Naive thymus-derived CD4-positive, alpha-beta T cell (primary cell): ENCODE measurements at places on chromosomes 13 and 19. TPM values are rescaled to one million over a fixed set of nuclear protein-coding genes. Genes with fewer than 3 reads are reported as not detected.

GRCh38 chr19:27734496-27735220 is 1478.3 kb downstream of the UQCRFS1 start:
- DNase-seq = no peak

DNA sequence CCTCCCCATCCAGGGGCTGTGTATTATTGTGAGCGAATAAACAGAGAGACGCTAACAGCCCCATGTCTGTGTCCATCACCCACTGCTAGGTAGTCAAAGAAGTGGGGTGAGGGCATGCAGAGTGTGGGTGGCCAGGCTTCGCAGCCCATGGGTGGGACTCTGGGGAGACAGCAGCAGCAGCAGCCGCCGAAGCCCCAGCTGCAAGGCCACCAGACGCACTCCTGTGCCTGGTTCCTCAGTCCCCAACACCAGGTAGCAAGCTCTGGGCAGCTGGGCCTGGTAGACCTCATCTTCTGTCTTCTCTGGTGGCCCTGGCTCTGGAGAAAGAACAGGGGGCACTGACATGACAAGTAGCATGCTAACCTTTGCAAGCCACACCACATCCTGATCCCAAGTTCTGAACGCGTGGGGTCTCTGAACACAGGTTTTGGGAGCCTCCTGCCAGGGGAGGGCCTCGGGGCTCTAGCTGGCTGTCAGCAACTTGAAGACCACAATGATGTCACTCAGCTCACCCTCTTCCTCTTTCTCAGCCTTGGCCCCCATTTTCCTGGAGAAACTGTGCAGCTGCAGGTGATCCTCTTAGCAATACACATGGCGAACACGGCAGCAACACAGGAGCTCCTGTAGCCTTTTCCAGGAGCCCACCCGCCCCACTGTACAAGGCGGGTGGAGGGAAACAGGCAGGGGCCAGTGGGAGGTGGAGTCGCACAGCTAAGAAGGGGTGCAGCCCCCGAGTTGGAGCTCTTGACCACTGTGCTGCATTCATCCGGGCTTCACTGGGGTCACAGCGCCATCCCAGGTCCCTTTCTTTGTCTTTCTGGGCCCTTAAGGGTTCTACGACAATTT is 5.8 kb downstream of the FUZ start:
- no peak for DNase-seq

FXYD3 gene
- total RNA-seq = not detected

DNA sequence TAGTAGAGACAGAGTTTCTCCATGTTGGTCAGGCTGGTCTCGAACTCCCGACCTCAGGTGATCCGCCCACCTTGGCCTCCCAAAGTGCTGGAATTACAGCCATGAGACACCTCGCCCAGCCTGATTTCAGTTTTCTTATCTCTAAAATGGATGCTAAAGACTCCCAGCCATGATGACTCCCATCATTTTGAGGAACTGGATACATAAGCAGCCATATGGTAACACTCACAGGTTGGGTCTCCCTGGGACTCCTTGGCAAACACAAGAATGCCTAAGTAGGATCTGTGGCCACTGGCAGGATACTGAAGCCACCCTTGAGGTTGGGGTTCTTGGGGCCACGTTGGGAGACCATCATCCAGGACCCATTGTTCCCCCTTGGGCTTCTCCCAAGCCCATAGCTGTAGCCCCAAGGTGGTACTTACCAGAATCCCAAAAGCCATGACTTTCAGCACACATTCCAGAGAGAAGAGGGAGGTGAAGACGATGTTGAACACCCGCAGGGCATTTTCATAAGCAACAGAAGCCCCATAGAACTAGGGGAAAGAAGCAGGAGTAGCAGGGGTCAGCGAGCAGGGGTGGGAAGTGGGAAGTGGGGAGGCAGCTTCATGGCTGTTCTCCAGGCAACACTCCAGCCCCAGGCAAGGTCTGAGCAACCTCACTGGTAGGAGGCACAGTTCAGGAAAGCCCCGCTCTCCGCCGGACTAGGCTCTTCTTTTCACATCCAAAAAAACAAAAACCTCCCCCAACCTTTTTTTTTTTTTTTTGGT is 102.5 kb downstream of the IER2 start:
- no peak for DNase-seq

FPR3 gene
- total RNA-seq = 0.86 TPM

ZNF540 gene
- total RNA-seq = 17.6 TPM

DNA sequence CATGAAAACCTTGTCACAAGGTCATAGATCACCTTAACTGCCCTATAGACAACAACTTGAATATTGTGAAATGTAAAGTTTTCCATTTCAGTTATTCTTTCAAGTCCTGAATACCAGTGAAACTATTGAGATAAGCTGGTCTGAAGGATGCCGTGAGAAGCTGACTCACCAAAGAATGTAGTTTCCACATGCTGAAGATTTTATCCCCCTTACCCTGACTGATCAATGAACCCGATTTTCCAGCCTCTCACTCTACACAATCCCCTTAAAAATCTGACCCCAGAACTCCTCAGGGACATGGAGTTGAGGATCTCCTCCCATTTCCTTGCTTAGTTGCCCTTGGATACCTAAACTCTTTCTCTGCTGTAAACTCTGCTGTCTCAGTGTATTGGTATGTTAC is 67.5 kb downstream of the POSTN start:
- no peak for DNase-seq

NBEA gene
- 4.3 TPM for total RNA-seq

SMARCA4 gene
- 115 TPM for total RNA-seq

KLHL1 gene
- total RNA-seq = not detected

DNA sequence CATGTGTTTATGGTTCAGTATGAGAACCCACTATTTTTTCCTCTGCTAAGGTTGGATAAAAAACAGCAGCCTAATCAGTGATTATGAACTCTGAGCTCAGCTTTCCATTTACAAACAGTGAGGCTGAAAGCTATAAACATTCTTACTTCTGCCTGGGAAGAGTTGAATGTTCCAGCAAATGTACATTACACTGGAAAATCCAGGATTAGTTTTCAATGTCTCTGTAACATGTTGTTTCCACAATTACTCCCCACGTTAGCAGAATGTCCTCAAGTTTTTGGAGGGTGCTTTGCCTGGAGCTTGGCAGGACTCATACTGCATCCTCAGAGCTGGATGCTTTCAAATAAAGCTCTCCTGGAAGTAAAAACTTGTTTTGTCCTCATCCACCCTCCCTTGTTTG is 150.4 kb downstream of the POSTN start:
- DNase-seq = no peak

DNA sequence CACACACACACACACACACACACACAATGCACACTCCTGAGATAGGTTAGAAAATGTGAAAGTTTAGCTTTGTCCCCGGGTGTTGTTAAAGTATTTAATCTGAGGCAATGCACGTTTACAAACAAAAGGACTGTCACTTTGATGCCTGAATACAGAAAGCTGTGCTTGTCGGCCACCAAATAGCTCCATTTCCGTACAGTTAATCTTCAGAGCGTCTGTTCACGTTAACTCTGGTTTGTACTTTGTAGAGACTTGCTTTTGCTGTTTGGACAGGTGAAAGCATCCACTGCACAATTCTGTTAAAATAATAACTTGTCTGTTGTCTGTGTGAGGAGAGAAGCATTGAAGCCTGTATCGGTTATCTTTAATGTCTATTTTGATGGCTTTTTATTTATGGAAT is 267.8 kb downstream of the FGF9 start:
- no peak for DNase-seq

DNA sequence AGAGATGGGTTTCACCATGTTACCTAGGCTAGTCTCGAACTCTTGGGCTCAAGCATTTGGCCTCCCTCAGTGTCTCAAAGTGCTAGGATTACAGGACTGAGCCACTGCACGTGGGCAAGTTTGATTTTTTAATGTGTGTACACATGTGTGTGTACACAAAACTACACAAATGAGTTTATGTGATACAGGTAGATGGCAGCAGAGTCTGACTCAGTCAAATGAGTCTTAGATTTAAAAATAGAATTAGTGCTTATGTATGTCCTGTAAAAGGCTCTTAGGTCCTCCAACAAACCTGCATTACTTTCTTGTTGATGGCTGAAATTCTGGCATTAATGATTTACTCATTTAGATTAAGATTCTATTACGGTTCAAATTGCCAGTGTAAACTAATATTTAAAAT is 293.7 kb downstream of the PCDH17 start:
- DNase-seq = no peak

DNA sequence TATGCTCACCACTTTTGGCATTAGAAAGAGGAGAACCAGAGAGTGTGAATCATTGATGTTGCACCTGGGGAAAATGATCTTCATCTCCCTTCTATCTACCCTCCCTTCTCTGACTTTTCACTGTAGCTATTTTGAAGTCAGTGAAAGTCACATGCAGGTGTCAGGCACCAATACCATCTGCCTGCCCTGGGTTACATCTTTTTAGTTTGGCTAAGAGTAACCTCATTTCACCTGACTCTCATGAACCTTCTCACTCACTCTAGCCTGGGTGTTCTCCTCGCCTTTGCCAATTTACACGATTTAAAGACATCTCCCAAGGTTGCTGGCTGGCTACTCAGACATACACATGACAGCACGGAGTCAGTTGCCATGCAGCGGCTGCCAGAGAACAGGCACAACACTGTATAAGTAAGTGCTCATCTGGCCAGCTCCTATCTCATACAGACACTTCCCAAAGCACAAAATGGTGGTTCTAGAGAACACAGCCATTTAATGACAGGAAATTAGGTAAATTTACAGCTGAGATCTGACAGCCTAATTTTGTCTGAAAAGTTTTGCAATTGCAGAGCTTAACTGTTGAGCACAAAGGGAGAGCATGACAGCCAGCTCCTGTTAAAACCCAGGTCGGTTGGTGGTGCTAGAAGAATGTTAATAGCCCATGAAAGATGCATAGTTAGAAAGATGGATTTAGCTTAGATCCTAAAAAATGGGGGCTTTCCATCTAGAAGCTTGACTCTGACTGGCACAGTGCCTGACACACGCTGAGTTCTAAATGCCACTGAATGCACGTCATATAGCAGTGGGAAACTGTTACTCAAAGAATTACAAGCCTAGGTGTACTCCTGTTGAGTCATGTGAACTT is 32.5 kb downstream of the LCP1 start:
- DNase-seq = no peak

- DNase-seq = no peak
Measured at GRCh38 chr13:51729866-51730553, 74.0 kb downstream of the DHRS12 start.

DNA sequence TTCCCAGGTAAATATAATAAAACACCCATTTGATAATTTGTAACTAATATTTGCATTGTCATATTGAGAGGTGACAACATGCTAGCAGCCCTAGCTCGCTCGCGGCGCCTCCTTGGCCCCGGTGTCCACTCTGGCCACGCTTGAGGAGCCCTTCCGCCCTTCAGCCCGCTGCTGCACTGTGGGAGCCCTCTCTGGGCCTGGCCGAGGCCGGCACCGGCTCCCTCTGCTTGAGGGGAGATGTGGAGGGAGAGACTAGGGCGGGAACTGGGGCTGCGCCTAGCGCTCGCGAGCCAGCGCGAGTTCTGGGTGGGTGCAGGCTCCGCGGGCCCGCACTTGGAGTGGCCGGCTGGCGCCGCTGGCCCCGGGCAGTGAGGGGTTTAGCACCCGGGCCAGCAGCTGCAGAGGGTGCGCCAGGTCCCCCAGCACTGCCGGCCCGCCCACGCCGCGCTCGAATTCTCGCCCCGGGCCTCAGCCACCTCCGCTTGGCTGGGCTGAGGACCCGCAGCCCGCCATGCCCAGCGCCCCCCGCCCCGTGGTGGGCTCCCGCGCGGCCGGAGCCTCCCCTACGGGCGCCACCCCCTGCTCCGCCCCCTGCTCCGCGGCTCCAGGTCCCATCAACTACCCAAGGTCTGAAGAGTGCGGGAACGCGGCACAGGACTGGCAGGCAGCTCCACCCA is 594.4 kb downstream of the SLITRK6 start:
- DNase-seq = no peak

GRCh38 chr19:47497821-47498520 is 14.0 kb upstream of the KPTN start:
- no peak for DNase-seq

DNA sequence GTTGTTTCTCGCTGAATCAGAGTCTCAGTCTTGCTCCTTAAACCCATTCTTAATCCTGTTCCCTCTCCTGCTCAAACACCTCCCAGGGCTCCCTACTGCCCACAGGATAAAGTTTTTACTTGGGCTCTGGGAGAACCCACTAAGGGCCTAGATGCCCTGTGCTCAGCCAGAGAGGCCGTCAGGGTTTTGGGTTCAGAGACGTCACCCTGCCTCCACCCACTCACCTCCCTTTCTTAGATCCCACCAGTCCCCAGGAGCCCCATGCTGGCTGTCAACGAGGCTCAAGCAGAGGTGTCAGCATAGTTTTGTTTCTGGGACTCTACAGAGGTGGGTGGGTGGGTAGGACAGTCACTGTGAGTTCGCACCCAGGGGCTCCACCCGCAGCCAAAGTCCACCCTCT is 15.5 kb upstream of the CYP4F2 start:
- DNase-seq = no peak

DNA sequence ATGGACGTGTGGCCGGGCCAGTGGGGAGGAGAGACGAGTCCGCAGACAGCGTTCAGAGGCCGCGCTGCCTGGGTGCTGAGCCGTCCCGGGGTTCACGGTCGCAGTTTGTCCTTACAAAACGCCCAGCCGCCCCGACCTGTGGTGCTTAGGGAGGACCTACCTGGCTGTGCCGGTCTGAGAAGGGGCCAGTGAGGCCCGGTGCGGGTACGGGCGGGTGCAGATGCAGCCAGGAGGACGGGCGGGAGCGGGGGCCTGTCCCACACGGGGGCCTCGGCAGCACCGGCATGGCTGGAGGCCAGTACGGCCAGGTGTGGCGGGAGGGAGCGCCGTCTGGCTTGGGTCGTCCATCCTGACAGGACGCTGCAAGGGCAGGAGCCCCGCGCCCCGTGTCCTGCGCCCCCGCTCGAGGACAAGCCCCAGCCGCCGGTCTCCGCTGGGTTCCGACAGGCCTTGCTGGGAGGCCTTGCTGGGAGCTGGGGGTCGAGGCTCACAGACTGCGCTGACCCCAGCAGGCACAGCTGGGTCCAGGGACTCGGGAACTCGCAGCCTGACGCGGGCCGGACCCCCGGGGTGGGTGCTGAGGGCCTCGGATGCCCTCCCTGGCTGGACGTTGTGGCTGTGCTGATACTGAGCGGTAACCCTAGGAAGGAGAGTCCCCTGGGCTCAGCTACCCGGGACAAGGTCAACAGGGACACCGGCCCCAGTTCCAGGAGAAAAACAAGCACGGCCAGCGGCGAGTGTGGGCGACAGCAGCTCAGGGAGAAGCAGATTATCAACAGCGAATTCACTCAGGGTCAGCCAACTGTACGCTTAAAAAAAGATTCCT is 5.3 kb upstream of the PROZ start:
- peak; percentile 33 for DNase-seq

NLRP12 gene
- not detected for total RNA-seq

BRME1 gene
- 3.0 TPM for total RNA-seq

DNA sequence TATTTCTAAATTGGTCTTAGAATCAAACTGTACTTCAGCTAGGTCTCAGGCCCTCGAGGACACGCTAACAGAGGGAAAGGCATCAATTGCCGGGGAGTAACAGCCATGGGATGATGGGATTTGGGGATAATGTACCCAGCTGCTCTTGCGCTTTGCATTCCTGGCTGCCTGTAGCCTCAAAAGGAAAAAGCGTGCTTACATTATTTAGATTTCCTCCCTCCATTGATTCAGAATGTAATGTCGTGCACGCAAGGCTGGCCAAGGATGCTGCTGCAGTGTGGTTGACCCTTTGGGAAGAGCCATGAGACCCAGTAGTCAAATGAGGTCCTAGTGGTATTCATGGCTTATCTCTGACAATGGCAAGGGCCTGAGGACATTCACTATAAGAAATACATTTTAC is 95.1 kb downstream of the SLC7A1 start:
- DNase-seq = no peak

GPC6 gene
- total RNA-seq = not detected

UHRF1 gene
- total RNA-seq = 0.08 TPM
